ENCODE measurements at places on chromosomes 2 and 18. TPM values are rescaled to one million over a fixed set of nuclear protein-coding genes. Genes with fewer than 3 reads are reported as not detected.

The PARD3B gene
- 0.94 TPM for total RNA-seq

The UGT1A4 gene
- total RNA-seq, result not detected

The RAD51AP2 gene
- not detected for total RNA-seq

The ATOH8 gene
- total RNA-seq, result 1.3 TPM

The LYG2 gene
- total RNA-seq, result not detected

The SERPINB8 gene
- total RNA-seq, result 18.8 TPM

The CLHC1 gene
- 4.9 TPM for total RNA-seq

The FOXI3 gene
- total RNA-seq, result not detected

The RBMS1 gene
- total RNA-seq, result 76.3 TPM

The PROC gene
- total RNA-seq, result 0.84 TPM

The CPO gene
- 0.21 TPM for total RNA-seq

The FAM110C gene
- total RNA-seq, result 0.52 TPM

The CROCC2 gene
- not detected for total RNA-seq

The CDKL4 gene
- not detected for total RNA-seq

The UPP2 gene
- total RNA-seq, result not detected

The PAIP2B gene
- 1.4 TPM for total RNA-seq

The SLC19A3 gene
- not detected for total RNA-seq

The C2orf49 gene
- total RNA-seq, result 23.2 TPM

The ACVR1C gene
- 4.1 TPM for total RNA-seq

The CDH19 gene
- not detected for total RNA-seq

The ASB18 gene
- total RNA-seq, result not detected

The INHBB gene
- 0.10 TPM for total RNA-seq

The EPHA4 gene
- total RNA-seq, result 19.0 TPM

The ALPP gene
- total RNA-seq, result not detected

The NR4A2 gene
- 83.3 TPM for total RNA-seq

The PEX13 gene
- total RNA-seq, result 32.1 TPM

The RNF138 gene
- total RNA-seq, result 204 TPM

The ANKRD30BL gene
- not detected for total RNA-seq

The DNER gene
- 0.21 TPM for total RNA-seq

The TXNDC2 gene
- total RNA-seq, result 0.10 TPM

The HOXD1 gene
- total RNA-seq, result not detected

The SNX17 gene
- total RNA-seq, result 54.8 TPM

The OSGEPL1 gene
- 7.5 TPM for total RNA-seq

The GPR35 gene
- 40.8 TPM for total RNA-seq

The SERPINB13 gene
- not detected for total RNA-seq

The FKBP1B gene
- 4.5 TPM for total RNA-seq

The ERICH2 gene
- total RNA-seq, result not detected

The FLACC1 gene
- 9.6 TPM for total RNA-seq

The ESCO1 gene
- 38.0 TPM for total RNA-seq

The ABCG5 gene
- total RNA-seq, result not detected

The NAB1 gene
- total RNA-seq, result 36.0 TPM

The CCDC138 gene
- total RNA-seq, result 4.9 TPM

All from mononuclear cell (primary cell).